ENCODE measurements at places on chromosomes 13 and 19. TPM values are rescaled to one million over a fixed set of nuclear protein-coding genes. Genes with fewer than 3 reads are reported as not detected.

DNA sequence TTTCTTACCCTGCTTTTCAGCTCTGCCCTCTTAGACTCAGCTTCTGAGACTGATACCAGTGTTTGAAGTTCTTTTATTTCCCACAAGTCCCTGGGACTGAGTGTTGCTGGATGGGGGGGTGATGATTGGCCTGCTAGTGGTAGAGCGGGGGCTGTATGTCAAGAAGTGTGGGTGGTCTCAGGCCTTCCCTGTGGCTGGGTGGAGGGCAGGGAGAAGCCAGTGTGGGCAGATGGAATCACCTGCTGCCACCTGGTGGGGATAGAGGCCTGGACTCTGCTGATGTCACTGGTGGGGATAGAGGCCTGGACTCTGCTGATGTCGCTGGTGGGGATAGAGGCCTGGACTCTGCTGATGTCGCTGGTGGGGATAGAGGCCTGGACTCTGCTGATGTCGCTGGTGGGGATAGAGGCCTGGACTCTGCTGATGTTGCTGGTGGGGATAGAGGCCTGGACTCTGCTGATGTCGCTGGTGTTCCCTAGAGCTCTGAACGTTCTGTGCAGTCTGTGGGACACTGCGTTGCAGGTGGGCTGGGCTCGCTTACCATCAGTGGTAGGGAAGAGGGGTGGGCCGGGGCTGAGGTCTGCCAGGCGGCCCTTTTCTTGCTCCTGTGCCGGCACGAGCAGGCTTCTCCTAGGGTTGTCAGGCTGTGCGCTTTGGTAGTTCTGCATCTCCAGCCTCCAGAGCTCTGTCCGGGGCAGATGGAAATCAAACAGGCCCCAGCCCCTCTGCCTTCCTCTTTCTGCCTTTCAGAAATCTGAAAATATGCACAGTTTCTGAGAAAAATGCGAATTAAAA, 101.3 kb downstream of the ARHGEF7 start:
- H3K4me3 ChIP-seq: no peak overlapping the region
- no peak overlapping the region for H3K27ac ChIP-seq

GRCh38 chr13:79604752-79605151, 123.8 kb downstream of the NDFIP2 start:
- no peak overlapping the region for H3K27ac ChIP-seq
- H3K27me3 ChIP-seq: no peaks in the 10 kb centered on the region
- no peaks in the 10 kb centered on the region for H3K4me1 ChIP-seq
- no peak overlapping the region for H3K4me3 ChIP-seq
- H3K36me3 ChIP-seq: no peaks in the 10 kb centered on the region
- no peak for DNase-seq

- H3K36me3 ChIP-seq: no peaks in the 10 kb centered on the region
- H3K4me1 ChIP-seq: no peaks in the 10 kb centered on the region
- no peak overlapping the region for H3K4me3 ChIP-seq
- H3K27me3 ChIP-seq: no peaks in the 10 kb centered on the region
- H3K27ac ChIP-seq: no peak overlapping the region
These were observed 207.8 kb downstream of the RFC3 start for GRCh38 chr13:34025746-34026145.

- H3K4me3 ChIP-seq: no peak overlapping the region
- H3K27ac ChIP-seq: no peak overlapping the region
- no peaks in the 10 kb centered on the region for H3K36me3 ChIP-seq
- H3K4me1 ChIP-seq: no peaks in the 10 kb centered on the region
- no peak for DNase-seq
- no peaks in the 10 kb centered on the region for H3K27me3 ChIP-seq
These were observed 223.6 kb downstream of the FOXO1 start for GRCh38 chr13:40442826-40443225.

GRCh38 chr19:43300206-43300605, 30.9 kb upstream of the PSG9 start:
- no peak overlapping the region for H3K4me3 ChIP-seq
- H3K27me3 ChIP-seq: no peaks in the 10 kb centered on the region
- H3K27ac ChIP-seq: no peak overlapping the region
- DNase-seq: no peak
- H3K4me1 ChIP-seq: no peaks in the 10 kb centered on the region
- H3K36me3 ChIP-seq: no peaks in the 10 kb centered on the region

GRCh38 chr19:44725251-44725650, 23.3 kb upstream of the BCL3 start:
- peak overlapping the region; percentile 25 for H3K4me3 ChIP-seq
- peak overlapping the region; percentile 89 for H3K27ac ChIP-seq
- H3K36me3 ChIP-seq: no peaks in the 10 kb centered on the region
- DNase-seq: no peak

KLK2 gene
- not detected for total RNA-seq

DKKL1 gene
- not detected for total RNA-seq
